ENCODE measurements at places on chromosomes 16 and 17. TPM values are rescaled to one million over a fixed set of nuclear protein-coding genes. Genes with fewer than 3 reads are reported as not detected.

The TIMP2 gene
- 1.8 TPM for total RNA-seq

The C17orf78 gene
- total RNA-seq, result not detected

The CCL17 gene
- 0.56 TPM for total RNA-seq

The MT4 gene
- not detected for total RNA-seq

The KRTAP2-3 gene
- total RNA-seq, result not detected

The ZFP3 gene
- 4.5 TPM for total RNA-seq

The MVP gene
- 263 TPM for total RNA-seq

The ST6GALNAC1 gene
- total RNA-seq, result 1.1 TPM

The CHD9NB gene
- 0.46 TPM for total RNA-seq

The HBA2 gene
- total RNA-seq, result not detected

The KRTAP3-2 gene
- not detected for total RNA-seq

The CLEC19A gene
- total RNA-seq, result not detected

The CIITA gene
- total RNA-seq, result 67.8 TPM

The CCDC102A gene
- total RNA-seq, result 11.9 TPM

The MT1M gene
- not detected for total RNA-seq

The KCNG4 gene
- total RNA-seq, result not detected

The NPIPB6 gene
- 1.4 TPM for total RNA-seq

The AMDHD2 gene
- 63.5 TPM for total RNA-seq

The KRTAP2-1 gene
- total RNA-seq, result not detected

The CDRT15 gene
- not detected for total RNA-seq

The MYH11 gene
- not detected for total RNA-seq

The CD300LG gene
- total RNA-seq, result not detected

The SLC25A39 gene
- 123 TPM for total RNA-seq

The SLC38A7 gene
- 21.0 TPM for total RNA-seq

The TNRC6A gene
- total RNA-seq, result 51.1 TPM

The CCL7 gene
- not detected for total RNA-seq

The AOC2 gene
- total RNA-seq, result 2.6 TPM

The MYH1 gene
- total RNA-seq, result not detected
